AG09309 (cell line): ENCODE measurements at places on chromosomes 11 and 22.

GRCh38 chr11:76796511-76797198 is 13.5 kb downstream of the TSKU start:
- no peak for DNase-seq

GRCh38 chr22:21927174-21927823 is 25.3 kb downstream of the PPM1F start:
- no peak for DNase-seq

DNA sequence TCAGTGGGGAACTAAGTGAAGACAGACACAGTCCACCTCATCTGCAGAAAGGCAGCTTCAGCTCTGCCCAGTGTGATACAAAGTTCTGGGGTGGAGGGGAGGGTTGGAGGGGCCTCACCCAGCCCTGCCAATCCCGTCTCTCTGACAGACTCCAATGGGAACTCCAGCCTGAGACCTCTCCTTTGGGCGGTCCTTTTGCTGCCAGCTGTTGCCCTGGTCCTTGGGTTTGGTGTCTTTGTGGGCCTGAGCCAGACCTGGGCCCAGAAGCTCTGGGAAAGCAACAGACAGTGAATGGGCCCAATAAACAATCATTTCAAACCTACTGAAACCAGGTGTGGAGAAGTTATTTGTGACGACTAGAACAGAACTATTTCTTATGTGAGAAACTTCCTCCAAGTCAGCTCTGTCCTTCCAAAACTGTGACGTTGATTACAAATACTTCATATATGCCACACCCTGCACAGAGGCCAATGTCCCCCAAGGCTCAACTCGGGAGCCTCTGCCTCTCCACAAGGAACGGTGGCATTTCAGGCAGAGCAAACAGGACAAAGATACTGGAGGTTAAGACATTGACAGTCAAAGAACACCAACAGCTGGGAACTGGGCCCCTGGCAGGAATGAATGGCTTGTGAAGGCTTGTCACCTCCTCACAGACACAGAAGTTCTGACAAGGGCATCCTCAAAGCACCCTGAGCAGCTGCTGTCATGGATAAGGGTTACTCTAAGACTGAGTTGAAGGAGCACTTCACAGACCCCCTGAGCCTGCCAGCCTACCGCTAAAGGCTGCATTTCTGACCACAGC is 8.2 kb downstream of the ZP1 start:
- DNase-seq, result no peak

DNA sequence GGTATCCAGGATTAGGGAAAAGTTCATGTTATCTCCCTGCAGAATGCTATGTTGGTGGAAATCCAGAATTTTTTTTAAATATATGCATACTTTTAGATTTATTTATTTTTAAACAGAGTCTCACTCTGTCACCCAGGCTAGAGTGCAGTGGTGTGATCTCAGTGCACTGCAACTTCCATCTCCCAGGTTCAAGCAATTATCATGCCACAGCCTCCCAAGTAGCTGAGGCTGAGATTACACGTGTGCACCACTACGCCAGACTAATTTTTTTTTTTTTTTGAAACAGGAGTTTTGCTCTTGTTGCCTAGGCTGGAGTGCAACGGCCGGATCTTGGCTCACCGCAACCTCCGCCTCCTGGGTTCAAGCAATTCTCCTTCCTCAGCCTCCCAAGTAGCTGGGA is 2.6 kb downstream of the PACSIN2 start:
- no peak for DNase-seq

GRCh38 chr11:78022397-78023396 is at the start of gene KCTD14:
Gene KCTD14, minus strand, starts transcription at chr11:78023276. Its CDS starts 27 bp downstream, at chr11:78023249.
- no peak for DNase-seq
